ENCODE measurements at places on chromosomes 16 and 17.

GRCh38 chr17:82863383-82863940 lies 23.6 kb upstream of the ZNF750 start:
- no peak for DNase-seq

DNA sequence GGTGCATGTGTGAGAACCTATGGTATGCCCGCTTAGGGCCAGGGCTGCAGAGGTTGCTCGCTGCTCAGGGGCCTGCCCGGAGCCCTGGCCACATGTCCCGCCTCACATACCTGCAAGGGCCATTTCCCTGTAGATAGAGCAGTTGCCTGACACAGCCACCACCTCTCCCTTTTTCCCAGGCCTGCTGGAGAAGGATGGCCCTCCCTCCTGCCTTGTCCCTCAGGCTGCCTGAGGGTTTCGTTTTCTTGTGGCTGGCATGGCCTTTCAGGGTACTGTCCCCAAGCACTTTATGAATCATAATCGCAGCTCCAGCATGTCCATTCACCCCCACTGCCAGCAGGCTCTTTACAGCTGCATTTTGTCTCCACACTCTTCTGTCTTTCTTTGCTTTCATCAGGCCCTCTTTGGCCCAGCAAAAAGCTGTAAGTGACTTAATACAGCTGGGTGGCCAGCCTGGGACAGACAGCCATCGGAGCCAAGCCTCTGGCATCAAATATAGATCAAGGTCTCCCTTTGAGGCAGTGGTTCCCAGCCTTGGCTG lies 65.7 kb downstream of the MPRIP start:
- DNase-seq: no peak

DNA sequence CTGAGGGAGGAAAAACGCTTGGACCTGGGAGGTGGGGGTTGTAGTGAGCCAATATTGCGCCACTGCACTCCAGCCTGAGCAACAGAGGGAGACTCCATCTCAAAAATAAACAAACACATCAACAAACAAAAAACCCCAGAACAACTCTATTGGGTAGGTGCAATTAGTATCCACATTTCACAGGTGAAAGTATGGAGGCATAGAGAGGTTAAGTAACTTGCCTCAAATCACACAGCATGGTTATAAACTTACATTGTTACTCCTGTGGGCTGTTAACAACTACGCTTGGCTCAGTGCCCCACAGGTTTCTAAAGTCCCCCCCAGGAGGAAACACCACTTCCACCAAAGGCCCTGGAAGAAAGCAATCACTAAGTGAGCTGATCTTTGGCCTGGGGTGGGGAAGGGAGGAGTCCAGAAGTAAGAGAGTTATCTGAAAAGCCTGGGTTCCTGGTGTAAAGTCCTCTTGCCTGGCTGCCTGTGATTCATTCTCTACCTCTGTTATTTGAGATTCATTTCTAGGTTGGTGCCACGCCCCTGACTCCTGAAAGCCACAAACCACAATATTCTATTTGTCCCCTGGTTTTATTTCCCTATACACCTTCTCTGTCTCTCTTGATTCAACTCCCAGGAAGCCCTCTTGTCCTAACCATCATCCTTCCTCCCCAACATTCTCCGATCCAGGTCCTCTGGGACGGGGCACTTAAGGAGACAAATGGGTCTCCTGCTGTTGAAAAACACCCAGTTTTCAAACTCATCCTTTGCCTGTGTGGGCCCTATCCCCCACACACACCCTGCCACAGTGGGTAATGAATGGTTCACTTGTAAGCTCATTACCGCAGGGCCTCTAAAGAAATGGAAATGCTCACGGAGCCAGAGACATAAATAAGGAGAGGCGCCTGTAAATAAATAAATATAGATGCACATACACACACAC lies 195.4 kb downstream of the XYLT1 start:
- peak; percentile 38 for DNase-seq

DNA sequence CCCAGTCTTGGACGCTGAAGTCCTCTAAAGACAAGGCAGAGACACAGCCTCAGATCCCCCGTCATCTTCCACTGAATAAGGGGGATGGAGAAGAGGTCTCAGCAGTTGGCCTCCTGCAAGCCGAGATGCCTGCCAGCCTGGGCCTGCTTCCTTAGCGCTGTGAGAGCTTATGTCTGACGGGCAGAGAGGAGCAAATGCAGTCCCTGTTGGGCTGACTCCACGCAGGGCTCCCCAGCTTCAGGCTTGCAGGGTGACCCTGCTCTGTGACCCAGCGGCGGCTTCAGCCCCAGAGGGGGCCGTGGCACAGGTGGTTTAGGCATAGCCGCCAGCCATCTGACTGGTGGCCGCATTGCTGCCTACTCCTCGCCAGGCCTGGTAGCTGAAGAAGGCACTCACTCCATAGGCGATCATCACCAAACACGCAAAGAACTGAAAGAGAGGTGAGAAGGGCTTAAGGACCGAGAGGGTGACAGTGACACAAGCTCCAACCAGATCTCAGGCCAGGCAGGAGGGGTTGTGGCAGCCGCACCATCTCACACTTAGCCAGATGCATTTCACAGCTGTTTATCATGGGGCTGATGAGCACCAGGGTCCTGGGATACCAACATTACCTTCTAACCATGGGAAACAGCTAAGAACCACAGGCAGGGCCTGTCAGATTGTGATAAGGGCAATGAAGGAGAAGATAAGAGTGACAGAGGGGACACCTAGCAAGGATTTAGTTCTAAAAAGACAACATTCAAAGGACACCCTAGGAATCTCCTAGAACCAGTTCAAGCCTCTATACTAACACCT lies 11.7 kb downstream of the ARL2BP start:
- DNase-seq: no peak

DNA sequence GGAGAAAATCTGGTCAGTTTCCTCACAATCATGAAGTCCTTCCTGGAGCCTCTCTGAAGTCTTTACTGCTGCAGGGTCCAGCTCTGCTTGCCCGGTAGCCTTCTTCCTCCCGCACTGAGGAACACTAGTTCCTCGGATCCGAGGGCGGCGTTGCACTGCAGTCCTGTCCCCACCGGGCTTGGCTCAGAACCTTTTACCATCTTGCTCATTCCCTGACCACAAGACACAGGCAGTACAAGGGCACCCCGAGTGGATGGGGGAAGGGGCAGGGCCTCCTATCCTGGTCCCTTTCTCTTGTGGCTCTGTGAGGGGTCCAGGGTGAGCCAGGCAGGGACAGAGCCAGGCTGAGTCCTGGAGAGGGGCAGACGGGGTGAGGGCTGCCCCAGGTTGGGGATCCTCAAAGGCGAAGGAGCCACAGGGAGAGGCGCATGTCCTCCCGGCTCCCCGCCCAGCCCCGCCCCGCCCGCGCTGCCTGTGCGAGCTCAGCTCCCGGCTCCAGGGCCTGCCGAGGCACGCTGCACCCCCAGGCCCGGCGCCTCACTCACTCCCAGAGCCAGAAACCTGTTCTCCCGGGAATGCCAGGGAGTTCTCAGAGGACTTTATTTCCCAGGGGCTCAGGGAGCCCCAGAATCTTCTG lies 1.5 kb downstream of the FOXN1 start:
- peak; percentile 41 for DNase-seq

DNA sequence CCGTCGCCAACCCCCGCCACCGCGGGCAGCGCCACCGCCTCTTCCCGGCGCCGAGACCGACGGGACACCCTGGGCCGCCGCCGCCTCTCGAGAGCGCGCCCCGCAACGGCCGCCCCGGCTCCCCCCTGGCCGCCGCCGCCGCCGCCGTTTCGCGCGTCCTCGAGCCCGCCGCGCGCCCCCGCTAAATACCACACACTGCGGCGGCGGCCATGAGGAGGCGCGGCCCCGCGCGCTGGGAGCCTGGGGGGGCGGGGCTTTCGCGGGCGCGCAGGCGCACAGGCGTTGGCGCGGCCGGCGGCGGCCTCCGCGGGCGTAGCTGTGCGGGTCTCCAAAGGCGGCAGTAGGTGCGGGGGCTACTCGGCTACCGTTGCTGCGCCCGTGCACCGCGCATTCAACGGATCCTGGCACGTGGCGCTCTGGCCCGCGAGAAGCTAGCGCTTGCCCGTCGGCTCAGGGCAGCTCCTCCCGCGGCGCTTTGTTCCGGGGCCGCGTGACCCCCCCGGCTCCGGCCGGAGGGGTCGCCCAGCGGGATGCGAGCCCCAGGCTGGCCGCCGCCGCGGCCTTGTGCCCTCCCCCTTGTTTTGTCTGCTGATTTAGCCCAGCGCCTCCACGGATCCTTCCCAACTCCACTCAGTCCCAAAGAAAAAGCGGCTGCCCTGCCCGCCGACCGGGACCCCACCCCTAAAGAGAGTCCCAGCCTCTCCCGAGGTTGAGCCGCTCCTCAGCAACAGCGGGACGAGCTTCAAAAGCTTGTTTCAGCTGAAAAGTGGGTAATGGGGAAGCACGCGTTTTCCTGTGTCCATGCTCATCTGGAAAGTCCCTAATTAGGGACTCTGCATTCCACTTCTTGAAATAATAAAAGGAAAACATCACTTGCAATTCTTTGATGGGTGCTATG lies at the start of gene SIAH1:
SIAH1 (minus strand) TSS at position 161 of the 898 bp plus-strand sequence. CDS start 22,985 bp downstream, outside the sequence.
- no peak for DNase-seq

DNA sequence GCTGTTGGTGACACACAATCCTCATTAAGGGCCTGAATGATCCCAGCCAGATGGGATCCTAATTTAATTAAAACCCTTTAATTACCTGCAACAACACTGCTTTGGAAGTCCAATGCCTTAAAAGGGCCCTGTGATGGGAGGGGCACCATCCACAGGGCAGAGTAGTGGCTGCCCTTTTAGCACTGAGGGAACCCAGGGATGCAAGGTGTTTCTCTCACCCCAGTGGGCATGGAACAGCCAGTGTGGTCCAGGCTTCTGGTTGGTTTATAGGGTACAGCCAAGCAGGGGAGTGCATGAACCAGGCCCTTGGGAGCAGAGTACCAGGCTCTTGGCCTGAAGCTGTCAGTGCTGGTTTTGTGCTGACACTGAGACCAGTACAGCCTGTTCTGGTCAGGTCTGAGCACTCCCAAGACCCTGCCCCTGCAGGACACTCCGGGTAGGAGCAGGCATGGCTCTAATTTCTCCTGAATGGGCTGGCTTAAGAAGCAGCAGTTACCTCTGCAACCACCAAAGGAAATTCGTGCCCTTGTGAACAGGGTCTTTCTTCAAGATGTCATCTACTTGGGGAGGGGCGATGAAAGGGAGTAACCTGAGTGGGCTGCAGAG lies 9.9 kb downstream of the NXPH3 start:
- no peak for DNase-seq

DNA sequence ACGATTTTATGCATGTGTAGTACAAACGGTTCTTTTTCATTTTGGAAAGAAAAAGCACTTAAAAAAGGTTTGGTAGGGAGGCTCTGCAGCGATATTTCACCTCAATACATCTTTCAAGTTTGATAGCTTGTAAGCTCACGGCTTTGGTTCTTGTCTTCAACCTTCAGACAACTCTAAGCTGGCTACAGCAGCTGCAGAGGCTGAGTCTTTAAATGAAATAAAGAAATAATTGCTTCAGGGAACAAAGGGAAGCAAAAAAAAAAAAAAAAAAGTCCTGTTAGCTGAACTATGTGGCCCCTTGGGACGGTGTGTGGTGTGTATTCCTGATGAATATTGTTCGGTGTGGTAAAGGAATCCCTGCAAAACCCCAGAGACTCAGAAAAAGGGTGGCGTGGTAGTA lies 265.1 kb downstream of the NTN1 start:
- no peak for DNase-seq

GRCh38 chr17:18235743-18236256 lies 10.4 kb downstream of the LLGL1 start:
- DNase-seq: peak; percentile 47

- no peak for DNase-seq
These were observed 279.9 kb downstream of the IRX3 start for GRCh38 chr16:54006693-54007092.

DNA sequence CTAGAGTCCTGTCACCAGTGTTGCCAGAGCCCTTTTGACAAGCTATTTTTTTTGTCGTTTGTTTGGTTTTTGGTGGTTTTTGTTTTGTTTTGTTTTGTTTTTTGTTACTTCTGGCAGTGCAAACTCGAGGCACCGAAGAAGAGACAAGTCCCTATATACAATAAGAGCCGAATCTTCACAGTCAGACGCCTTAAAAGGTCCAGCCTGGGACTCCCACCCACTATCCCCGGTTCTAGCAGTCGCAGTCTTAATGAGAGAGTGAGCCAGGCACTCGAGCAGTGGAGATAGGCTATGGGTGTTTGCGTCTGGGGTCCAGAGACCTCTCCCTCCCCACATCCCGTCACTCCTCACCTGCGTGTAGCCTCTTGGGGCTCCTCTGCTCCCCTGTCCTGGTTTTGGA lies 1.9 kb downstream of the OR1F1 start:
- DNase-seq: no peak

- DNase-seq: no peak
These were observed 72.0 kb upstream of the MARCHF10 start for GRCh38 chr17:62880120-62880519.

All from foreskin keratinocyte (primary cell).